ENCODE measurements at places on chromosomes 6 and 20.

DNA sequence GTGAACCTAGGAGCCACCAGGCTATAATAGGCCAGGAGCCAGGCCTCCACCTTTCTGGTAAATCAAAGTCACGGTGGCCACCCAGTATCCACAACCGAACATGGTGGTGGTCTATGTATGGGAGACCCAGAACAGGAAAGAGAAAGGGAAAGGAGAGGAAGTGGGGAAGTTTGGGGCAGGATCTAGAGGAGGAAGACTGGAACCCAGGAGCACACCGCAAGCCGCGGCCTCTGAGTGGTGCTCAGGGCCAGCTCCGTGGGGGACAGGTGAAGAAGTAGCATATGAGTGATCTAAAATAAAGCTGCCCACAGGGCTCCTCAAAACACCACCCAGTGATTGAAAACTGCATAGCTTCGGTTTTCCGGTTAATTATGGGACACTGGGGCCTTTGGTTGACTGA, 214.8 kb downstream of the ZDHHC14 start:
- no peak for DNase-seq

DNA sequence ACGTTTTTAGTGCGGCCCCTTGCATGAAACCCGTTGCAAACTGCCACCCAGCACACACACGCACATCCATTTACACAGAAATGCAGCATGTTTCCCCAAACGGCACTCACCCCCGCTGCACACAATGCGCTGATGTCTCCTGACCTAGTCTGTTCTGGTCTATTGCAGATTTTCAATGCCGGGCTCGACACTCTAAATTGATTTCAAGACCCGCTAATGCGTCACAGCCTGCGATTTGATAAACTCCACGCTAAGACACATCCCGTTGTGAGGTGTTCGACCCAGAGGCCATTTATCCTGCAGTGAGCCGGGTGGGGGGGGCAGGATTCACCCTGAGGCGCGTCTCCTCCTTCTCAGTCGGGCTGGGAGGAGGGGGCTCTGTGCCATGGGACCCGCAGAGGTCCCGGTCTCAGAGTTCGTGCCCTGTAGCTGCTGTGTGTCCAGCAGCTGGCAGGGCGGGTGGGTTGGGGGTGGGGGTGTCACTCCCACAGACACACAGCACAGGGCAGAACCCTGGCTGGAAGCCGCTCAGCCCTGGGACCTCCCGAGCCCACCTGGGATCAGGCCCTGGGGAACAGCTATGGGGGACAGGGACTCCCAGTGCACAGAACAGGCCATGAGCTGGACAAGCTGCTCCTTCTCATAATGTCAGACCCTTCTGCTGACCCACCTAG, 367.9 kb downstream of the PREX1 start:
- DNase-seq, result peak; percentile 7

GRCh38 chr6:90178384-90178855, 118.2 kb downstream of the BACH2 start:
- DNase-seq, result no peak

- no peak for DNase-seq
Measured at GRCh38 chr6:1962201-1962600, 283.2 kb downstream of the GMDS start.

GRCh38 chr6:30847421-30847970, 36.8 kb upstream of the DDR1 start:
- DNase-seq, result no peak
